ENCODE measurements at places on chromosomes 6 and 20.

DNA sequence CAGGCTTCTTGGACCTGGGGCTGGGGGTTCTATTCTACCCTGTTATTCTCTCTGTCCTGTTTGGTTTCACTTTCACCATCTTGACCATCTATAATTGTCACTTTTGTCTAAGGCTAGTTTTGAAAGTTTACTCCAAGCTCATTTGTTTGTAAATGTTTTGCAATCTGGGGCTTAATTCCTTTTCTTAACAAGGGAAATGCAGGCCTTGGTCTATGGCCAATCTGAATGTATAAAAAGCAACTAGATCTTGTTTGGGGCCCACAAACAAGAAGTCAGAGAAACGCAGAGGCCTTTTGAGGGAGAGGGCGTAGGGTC, 86.3 kb upstream of the PREP start:
- no peak for DNase-seq

DNA sequence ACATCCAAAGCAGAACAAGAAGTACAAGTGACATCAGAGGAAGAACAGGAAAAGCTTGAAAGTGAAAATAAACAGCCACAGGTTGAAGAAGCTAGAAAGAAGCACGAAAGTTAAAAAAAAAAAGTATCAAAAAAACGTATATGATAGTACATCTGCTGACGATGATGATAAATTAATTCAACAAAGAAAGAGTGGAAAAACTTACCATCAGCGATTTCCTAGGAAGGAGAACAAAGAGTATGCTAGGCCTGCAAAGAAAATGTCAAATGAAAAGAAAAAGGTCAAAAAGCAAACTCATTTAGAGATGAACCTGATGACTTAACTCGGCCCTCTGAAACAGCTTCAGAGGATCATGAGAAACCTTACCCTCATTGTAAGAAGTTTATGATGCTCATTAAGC, 3.7 kb downstream of the SAYSD1 start:
- no peak for DNase-seq

DNA sequence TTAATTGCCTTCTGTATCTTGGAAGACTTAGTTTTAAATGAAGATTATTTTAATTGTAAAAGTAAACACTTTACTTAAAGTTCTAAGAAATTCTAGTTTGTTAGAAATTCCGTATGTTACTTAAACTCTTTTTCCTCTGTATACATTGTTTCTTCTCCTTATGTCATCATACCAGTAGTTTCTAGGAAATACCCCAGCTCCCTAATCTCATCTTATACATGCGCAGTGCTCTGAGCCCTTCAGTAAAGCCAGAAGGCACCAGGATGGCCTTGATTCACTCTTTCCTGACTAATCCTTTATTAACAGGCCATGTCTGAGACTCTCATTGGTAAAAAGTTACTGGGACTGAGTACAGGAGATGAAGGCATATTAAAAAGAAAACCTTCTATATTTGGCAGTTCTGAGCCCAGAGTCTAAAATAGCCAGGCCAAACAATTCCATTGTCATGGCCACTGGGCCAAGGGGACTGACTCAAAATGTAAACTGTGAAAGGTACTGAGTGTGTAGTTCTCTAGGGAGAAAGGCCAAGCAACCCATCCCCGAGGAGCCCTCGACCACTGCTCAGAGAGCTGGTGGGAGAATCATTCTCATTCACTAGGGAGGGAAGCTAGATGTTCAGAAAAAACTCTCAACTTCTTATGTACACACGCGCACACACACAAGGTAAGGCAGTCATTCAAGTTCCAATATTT, 25.0 kb downstream of the SLC22A1 start:
- DNase-seq, result no peak

DNA sequence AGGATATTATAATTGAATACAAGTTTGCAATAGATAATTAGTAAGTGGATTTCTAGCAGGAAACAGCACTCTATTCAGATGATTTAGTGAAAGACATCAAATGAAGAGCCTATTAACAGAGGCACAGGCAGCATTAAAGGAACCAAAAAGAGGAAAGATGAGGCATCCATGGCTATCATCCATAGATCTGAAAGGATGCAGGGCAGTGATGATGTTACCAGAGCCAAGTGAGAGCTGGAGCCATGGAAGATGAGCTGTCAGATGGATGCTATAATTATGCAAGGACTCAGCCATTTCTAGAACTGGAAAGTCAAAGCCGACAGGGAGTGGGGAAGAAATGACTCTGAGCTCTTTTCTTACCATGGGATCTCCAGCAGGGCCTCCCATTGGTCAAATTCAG, 66.8 kb upstream of the ANKEF1 start:
- DNase-seq, result no peak

GRCh38 chr6:11428895-11429294, 108.7 kb upstream of the TMEM170B start:
- DNase-seq, result no peak

- no peak for DNase-seq
Measured at GRCh38 chr6:136720045-136720770, 72.1 kb downstream of the MAP3K5 start.

DNA sequence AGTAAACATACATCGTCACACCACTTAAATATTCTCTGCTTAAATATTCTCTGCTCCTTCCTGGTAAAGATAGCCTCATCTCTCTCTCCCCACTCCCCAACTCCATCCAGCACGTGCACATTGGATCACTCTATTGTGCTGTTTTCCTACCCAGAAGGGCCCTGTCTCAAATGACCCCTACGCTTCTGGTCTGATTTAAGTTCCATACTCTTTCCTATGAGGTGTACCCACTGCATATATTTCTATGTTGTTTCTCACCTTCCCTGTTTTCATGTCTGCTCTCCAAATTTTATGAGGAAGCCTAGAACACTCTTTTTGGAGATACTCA, 53.7 kb downstream of the HFE start:
- no peak for DNase-seq

DNA sequence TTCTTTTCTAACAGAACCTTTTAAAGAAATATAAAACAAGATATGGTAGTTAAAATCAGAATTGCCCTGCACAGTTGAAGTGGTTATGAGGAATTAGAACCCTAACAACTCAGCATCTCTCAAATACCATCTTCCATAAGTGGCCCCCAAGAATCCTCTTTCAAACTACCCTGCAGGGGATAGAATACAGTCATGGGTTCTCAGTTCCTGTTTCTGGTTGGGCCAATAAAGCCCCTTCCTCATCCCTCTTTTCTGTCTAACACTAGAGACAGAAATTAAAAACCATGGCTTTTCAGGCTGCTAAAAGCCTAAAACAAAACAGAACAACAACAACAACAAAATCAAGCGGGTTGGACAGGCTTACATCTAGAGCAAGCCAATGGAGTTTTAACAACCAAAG, 6.7 kb upstream of the LCA5 start:
- DNase-seq, result no peak

DNA sequence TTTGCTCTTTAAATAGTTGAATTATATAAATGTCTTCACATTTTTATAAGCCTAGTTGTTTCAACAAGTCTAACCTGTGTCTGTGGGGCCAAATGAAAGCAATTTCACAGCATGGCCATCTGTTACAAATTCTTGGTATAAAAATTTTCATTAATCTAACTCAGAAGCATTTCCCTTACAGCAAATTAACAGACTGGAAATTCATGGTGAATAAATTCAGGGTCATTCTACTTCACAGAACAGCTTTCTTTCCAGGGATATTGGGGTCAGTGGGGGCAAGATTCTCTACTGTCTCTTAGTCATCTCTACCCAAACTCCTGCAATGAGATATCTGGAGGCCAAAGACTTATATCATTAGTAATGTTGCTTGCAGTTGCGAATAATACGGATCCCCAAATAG, 352.1 kb downstream of the MMUT start:
- DNase-seq, result no peak

DNA sequence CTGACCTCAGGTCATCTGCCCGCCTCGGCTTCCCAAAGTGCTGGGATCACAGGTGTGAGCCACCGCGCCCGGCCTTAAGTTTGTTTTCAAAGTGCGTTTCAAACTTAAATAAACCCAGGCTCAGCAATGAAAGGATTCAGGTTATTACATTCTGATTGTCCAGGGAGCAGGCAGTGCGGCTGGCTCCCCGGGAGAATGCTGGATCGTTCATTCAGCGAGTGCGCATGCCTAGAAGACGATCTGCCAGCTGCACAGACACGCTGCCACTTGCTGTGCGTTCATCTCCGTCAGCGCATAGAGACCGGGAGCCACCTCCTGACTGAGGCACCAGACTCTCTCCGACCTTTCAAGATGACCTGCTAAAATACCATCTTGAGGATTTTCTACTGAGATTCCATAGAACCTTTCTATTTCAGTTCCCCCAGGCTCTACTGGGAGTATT, 163.9 kb upstream of the ZNF217 start:
- no peak for DNase-seq

DNA sequence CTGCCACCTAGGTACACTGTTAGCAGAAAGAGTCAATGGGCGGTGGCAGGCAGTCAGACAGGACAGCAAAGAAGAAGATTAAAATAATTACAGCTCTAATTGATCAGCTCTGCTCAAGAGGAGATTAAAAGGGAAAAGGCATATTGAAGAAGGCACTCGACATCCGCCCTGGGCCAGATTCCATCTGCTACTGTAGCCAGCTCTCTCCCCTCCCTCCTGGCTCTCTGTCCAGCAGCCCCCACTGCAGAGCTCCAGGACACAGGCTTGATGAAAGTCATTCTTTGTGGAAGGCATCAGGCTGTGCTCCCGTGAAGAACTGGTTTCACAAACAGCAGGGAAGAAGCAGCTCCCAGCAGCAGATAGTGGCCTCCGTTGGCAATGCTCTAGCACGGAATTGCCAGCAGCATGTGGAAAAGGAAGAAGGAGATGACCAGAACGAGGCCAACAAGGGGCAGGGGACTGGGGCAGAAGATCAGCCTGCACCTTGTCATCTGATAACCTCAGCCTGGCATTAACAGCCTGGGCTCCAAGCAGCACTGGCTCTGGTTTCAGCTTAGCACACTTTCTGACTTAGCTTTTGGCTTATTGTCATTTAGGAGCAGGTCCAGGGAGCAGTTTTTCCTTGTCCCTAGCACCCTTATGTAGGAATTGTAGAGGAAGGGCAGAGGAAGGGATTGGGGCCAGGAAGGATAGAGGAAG, 465.9 kb downstream of the KIF16B start:
- DNase-seq, result no peak

GRCh38 chr20:24503352-24503931, 34.0 kb downstream of the SYNDIG1 start:
- no peak for DNase-seq

- no peak for DNase-seq
Measured at GRCh38 chr6:141988954-141989705, 143.6 kb upstream of the GJE1 start.

DNA sequence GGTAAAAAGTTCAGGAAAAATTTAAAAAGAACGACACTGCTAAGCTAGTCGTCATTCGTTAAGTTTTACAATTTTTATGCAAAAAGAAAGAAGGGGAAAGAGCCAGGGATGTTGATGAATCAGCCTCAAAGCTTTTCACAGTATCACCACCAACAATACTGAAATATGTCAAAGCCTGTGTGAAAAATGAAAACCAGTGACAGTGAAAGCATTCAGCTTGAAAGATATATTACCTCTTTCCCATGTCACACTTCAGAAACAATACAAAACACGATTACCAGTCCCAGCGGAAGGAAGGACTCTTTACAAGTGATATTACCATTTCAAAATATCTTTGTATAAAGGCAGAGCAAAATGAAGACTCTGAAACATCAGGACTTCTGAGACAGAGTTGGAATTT, 489.2 kb downstream of the EPHA7 start:
- no peak for DNase-seq

- DNase-seq, result no peak
Measured at GRCh38 chr6:37860226-37860839, 40.8 kb downstream of the ZFAND3 start.

DNA sequence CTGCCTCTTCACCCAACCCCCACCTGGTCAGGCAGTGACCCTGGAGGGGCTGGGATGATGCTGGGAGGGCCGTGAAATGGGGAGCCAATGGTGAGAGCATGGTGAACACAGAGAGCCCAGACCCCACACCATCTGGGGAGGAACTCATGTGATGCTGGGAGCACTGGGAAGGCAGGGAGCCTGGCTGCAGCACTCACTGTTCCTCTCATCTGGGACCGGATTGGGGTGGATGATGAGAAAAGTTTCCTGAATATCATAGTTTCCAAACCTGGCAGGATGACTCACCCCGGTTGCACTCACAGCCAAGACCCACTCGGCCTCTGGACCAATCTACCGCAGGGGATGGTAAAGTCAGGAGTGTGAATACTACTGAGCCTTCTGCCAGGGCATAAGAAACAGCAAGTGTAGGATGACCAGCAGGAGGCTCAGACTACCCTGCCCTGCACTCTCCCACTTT, 21.8 kb downstream of the ULBP1 start:
- no peak for DNase-seq

- no peak for DNase-seq
Measured at GRCh38 chr6:70130865-70131264, 172.0 kb downstream of the COL9A1 start.

GRCh38 chr20:57281900-57282299, 15.5 kb upstream of the BMP7 start:
- no peak for DNase-seq

DNA sequence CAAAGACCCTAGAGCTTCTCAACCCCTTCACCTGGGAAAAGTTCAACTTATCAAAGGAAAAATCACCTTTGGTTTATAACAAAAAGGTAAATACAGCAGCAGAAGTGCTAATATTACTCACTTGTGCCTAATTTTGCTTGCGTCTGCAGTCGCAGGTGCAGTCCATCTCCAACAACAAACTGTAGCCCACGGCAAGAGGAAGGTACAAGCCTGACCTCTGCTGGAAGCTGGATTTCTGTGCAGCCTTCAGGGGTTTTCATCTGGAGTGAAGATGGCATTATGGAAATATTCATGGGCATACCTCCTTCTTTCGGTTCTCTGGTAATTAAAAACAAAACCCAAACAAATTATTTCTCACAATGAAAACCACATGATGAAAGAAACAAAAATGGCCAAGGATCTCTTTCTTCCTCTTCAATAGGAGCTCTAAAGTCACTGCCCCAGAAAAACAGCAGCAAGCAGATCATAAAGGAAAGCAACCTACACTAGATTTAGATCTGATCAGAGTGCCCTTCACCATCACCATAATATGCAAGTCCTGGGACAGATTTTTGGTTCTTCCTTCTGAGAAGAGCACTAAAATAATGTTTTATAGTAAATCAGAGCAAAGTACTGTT, 7.8 kb downstream of the UBE3D start:
- peak; percentile 3 for DNase-seq

DNA sequence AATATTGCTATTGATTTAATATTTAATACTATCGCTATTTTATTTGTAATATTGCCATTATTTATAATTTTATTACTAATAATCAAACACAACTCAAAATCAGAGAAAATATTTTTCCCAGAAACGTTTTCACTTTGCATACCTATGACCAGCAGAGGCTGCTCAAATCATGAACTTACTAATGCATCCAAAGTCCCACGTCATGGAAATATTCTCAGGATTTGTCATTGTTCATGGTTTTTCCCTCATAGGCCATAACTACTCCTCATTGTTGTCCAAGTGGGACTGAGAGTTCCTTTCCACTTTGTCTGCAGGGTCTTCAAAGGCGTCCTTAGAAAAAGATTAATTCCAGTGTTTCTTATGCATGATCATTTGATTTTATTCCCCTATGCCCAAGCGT, 344.8 kb downstream of the THBS2 start:
- no peak for DNase-seq

All from KG1 (cell line).